ENCODE measurements at places on chromosomes 1 and 21. TPM values are rescaled to one million over a fixed set of nuclear protein-coding genes. Genes with fewer than 3 reads are reported as not detected.

Gene SLC30A1
- total RNA-seq = 37.2 TPM

Gene KRTAP11-1
- not detected for total RNA-seq

Gene OR14A16
- total RNA-seq = not detected

Gene MYOM3
- total RNA-seq = not detected

Gene SLC6A17
- total RNA-seq = 0.16 TPM
